ENCODE measurements at places on chromosomes 3 and 15.

DNA sequence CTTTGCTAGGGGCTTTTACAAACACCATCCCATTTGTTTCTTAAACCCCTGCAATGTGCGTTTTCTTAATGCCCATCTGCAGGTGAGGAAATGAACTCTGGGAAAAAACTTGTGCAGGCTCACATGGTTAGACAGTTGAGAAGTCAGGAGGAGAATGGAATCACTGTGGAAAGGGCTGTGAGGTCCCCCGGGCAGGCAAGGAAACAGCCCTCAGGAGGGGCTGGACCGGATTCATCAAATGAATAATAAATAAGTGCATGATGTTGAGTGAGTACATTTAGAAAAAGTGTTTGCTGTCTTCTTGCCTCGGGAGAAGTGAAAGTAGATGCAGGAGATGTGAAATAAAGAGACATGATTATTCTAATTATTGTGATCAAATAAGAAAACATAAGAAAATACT lies 76.6 kb downstream of the PGPEP1L start:
- DNase-seq, result no peak

DNA sequence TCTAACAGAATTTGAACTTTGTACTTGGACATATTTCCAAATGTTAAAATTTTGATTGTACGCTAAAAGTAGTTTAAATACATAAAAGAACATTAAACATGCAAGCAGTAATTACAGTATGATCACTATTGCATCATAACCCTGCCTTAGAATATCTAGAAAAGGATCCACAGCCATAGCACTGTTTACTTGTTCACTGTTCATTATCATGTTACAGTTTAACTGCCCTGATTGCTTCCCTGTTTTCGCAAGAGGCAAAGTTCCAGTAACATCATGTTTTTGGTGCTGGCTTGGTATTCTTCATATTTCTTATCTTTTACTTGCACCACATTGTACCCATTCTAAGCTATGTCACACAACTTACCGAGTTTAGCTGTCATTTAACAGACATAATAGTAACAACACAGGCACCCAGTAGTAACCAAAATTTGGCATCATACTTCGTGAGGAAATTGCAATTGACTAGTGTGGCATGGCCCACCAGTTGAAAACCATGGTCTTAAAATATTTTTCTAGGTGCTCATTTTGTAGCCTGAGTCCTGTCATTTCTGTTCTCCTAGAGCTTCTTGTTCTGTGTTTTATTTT lies 13.3 kb upstream of the TMEM87A start:
- no peak for DNase-seq

DNA sequence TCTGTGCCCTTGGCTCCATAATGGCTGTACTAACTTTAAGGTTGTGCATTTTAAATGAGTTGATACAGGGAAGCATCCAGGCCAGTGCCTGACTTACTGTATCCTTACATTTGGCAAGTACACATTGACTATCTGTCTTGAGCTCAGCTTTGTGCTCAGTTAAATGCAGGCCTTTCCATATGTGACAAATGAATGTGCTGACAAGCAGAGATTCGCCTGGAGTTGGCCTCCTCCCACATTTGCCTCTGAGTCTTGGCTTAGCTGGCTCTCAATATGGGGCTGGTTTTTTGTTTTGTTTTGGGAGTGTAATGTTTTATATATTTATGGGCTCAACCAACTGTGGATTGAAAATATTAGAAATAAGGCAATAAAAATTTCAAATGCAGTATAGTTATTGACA lies 29.7 kb downstream of the TRIM71 start:
- no peak for DNase-seq

DNA sequence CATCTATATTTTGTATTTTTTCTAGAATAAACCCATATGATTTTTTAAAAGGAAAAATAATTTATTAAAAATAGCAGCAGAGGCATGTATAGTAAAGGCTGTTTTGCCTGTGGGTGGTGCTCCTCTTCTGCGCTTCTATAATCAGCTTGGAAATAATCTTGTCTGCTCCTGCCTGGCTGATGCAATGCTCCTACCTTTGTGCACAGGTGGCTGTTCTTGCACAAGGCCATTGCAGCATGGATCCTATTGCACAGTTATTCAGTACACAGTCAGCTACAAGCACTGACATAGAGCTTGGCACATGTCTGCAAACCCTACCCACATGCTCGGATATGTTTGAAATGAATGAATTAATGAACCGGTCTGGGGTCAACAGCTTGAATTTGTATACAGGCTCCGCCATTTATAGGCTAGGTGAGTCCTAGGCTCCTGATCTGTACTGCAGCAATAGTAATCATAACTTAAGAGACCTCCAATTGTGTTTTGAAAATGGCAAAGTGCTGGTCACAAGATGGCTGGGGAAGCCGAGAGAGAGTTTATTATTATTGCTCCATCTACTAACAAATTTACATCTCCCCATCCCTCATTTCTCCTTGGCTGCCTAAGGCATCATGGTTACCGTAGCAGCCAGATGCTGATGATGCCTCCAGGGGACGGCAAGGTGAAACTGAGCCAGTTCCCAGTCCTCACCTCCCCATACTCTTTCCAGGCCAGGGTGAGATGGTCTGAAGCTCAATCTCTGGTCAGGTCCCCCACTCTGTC lies 532 bp upstream of the RTP1 start:
- no peak for DNase-seq

DNA sequence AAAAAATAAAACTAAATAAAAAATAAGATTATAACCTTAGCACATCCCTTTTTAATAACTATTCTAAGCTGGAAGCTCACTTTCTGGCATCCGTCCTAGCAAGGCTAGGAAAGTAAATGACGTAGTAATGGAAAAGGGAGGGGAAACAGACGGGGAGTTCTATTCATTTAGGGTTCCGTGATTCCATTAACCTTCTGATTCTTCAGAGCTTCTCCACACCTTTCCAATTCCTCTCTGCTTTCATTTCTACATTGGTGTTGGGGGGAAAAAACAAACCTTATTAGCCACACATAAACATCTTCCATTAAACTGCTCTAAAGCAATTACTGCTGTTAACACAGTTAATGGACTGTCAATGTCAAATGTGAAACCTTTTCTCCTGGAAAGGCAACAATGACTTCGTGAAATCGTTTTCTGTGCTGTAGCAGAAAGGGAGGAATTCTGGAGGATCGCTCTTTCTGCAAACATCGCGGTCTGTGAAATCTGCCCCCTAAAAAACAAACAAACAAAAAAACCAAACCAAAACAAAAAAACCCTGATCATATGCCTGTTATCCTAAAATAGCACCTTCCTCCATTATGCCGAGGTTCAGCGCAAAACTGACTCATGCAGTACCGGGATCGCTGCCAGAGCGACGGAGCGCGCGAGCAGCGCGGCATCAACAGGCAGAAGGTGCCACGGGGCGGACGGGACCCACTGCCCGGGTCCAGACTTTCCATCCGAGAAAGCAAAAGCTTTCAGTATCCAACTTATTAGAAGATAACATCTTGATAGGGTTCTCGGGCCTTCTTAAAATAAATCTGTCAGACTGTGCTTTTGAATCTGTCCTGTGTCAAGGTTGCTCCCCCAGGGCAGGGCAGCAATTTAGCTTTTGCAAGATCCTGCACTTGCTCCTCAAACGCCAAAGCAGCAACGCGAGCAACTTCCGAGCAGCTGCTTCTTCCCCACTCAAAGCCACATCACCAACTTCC lies 156.2 kb downstream of the FGF12 start:
- no peak for DNase-seq

DNA sequence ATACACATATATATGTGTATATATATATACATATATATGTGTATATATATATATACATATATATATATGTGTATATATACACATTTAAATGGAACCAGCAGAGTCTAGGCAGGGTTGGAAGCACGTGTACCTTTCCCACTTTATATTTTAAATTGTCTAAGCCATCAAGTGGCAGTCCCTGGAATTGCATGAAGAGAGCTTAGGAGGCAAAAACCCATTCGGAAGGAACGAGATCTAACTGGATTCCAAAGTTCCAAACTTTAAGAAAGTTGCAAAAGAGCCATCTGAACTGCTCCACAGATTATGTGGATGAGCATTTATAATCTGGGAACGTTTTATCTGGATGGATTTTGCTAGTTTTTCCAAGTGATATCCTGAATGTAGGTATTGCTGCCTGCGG lies 186.5 kb downstream of the FOXP1 start:
- no peak for DNase-seq

- no peak for DNase-seq
Observed at GRCh38 chr3:111767756-111768445, 91.2 kb upstream of the PHLDB2 start.

GRCh38 chr3:101387351-101387750 lies 67.0 kb upstream of the IMPG2 start:
- no peak for DNase-seq

GRCh38 chr15:68633231-68634121 lies 54.7 kb downstream of the CORO2B start:
- DNase-seq, result no peak

GRCh38 chr15:74808840-74809229 lies 3.8 kb upstream of the LMAN1L start:
- DNase-seq, result no peak

- DNase-seq, result no peak
Observed at GRCh38 chr3:101146946-101147345, 153.7 kb upstream of the ABI3BP start.
